CD14-positive monocyte (primary cell): ENCODE measurements at places on chromosomes 6 and 20.

GRCh38 chr6:149052350-149053106 lies 265.0 kb upstream of the TAB2 start:
- DNase-seq = no peak

DNA sequence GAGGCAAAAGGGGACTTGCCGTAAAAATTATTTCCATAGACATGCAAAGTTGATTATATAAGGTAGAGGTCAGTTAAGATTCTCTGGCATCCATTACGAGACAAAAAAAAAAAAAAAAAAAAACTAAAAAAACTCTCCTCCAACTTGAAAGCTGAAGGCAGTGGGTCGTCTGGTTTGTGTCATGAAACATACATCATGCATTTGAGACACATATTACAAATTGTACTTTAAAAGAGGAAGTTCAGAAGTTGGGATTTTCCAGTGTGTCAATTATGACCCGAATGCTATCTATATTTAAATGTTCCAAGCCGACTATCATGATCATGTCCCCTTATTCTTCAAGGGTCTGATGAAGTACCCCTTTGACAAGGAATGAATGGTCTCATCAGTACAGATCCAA lies 125.1 kb downstream of the ZNF217 start:
- no peak for DNase-seq

DNA sequence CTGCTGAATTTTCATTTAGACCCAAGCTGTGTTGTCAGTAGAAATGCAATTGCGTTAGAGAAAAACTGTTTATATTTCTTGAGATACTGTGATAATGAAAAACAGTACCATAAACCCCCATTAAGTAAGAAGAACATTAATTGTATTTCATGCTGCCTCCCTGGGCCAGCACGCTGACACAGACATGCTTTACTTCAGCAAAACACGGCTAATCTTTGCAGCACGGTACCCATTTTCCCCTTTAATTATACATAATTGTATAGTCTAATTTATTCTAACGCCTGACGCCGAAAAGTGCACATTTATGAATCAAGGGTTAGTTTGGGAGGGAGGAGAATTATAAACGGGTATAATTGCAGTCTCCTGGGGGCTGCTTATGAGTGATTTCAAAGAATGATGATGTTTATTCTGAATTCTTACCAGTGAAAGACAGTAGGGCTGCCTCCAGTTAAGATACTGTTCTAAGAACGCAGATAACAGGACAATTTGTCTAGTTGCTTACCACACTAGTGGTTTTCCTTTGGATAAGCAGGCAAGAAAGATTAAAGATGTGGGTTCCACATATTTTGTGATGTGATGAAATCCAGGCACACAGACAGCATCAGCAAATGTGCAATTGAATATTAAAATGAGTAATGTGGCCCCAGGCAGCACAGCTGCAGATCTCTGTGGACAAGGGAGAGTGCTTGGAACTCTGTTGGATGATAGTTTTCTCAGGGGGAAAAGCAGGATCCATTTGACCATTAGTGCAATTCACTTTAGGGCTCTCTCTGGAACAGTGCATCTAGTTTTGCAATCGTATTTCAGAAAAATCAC lies 4.7 kb upstream of the SULF2 start:
- no peak for DNase-seq

DNA sequence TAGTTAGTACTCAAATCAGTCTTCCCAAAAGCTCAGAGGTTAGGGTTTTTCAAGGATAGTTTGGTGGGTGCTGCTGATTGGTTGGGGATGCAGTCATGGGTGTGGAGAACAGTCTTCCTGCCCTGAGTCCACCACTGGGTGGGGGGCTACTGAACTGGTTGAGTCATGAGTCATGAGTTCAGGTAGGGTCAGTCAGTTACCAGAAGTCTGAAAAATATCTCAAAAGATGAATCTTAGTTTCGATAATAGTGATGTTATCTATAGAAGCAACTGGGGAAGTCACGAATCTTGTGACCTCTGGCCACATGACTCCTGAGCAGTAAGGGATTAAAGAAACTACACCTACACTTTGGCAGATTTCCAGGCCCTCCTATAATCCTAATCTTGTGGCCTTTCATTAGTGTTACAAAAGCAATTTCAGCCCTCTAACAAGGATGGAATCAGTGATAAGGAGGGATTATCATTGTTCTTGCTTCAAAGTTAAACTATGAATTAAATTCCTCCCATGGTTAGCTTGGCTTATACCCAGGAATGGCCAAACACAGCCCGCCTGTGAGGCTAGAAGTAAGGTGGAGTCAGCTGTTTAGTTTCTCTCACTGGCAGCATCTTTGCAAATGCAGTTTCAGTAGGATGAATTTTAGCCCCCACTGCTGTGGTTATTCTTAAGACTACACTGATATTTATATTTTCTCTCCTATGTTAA lies 33.3 kb upstream of the NKAIN2 start:
- DNase-seq = no peak

DNA sequence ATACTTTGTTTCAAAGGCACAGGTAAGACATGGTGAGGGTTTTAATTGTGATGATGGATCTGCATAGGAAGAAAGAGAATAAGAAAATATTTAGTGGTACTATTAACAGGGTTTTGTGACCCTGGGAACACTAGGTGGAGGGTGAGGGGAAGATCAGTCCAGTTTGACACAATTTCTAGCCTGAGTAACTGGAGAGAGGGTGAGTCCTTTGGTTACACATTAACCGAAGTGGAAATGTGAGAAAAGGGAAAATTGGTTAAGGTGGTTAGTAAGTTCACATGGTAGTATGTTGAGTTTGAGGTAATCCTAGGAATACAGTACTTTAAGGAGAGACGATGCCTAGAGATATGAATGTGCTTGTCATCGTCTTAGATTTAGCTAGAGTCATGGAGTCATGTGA lies 54.8 kb upstream of the POU3F2 start:
- no peak for DNase-seq

- DNase-seq = no peak
Observed at GRCh38 chr6:51004380-51004779, 185.7 kb downstream of the TFAP2B start.

- no peak for DNase-seq
Observed at GRCh38 chr6:75170691-75171560, 34.9 kb downstream of the COL12A1 start.

DNA sequence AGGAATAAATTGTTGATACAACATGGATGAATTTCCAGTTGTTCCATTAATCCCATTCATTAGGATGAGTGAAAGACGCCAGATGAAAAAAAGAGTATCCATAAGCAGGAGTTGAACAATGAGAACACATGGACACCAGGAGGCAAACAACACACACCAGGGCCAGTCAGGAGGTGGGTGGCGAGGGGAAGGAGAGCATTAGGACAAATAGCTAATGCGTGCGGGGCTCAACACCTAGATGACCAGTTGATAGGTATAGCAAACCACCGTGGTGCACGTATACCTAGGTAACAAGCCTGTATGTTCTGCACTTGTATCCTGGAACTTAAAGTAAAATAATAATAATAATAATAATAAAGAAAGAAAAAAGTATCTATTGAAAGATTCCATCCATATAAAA lies 11.1 kb downstream of the PCED1A start:
- no peak for DNase-seq

- DNase-seq = no peak
Observed at GRCh38 chr20:3473944-3474343, 3.1 kb downstream of the ATRN start.

DNA sequence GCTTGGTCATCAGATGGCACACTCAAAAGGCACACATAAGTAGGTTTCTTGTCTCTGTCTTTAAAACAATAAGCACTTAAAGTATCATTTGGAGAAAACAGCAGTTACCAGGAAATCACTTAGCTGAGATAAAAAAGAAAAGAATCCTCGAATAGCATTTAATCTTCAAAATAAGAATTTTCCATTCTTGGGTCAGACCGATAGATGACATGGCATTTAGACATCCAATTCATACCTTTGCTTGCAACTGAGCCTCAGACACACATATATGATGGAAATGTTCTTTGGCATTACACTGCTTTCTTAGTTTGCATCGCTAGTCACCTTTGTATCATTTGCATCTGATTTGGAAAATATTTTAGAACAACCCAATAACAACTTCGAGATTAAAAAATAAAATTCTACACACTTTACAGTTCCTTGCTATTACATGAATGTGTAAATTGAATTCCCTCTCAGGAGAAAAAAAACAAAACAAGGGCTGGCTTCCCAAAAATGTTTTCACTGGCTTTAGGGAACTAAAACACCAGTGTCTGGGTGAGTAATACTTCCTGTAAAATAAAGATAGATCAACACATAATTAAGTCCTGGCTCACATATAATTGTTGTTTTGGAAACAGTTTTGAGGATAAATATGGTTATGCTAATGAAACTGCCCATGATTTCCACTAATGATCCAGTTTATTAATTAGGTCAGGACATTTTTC lies 1.3 kb upstream of the RNF217 start:
- peak; percentile 64 for DNase-seq

DNA sequence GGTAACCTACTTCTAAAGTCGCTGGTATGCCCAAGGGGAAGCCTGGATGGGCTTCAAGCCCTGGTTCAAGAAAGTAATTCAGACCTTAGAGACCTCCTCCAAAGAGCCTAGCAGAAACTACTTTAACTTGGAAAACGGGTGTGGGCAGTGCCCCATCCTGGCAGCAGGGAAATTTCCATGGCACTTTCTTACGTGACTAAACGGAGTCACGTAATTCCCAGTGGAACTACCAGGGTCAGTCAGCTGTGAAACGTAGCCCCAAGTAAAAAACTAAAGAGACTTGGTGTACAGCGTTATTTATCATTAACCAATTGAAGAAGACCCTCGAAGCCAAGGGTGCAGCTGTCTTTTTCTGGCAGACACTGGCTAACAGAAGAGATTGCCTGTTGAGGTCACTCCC lies 114.0 kb downstream of the RCAN2 start:
- DNase-seq = no peak

- DNase-seq = no peak
Observed at GRCh38 chr6:32843331-32843978, 392 bp downstream of the PSMB8 start.

DNA sequence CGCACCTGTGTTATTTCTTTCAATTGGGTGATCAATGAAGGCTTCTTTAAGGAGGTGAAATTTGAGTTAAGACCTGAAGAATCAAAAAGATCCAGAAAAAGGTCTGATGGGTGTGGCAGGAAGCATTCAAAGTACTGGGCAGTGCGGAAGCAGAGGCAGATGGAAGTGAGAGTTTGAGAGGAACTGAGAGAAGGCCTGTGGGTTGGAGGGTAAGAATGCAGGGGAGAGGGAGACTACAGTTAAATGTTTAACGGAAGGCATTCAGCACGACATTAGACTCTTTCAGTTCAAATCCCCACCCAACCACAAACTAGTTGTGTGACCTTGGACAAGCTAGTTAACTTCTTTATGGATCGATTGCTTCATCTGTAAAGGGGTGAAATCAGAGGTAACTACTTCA lies 50.5 kb upstream of the GCM1 start:
- peak; percentile 42 for DNase-seq

- peak; percentile 36 for DNase-seq
Observed at GRCh38 chr20:49186535-49187329, 1.4 kb downstream of the STAU1 start.

- DNase-seq = no peak
Observed at GRCh38 chr6:157600807-157601206, 219.8 kb downstream of the ZDHHC14 start.

DNA sequence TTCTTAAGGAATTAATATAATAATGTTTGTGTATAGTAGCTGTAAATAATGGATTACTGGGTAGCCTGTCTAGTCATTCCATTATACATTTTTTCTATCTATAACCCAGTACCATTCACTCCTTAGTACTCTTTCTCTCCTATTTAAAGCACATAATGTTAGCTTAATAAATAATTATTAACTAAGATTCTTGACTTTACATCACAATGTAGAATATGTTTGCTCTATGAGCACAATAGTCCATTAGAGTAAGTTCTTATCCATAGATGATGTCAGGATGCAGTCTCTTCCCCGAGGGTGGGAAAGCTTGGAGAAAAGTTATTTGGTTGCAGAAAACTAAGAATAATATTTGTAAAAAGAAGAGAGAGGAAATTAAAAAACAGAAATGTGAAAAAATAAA lies 226.4 kb upstream of the EYS start:
- no peak for DNase-seq

GRCh38 chr6:127514179-127514772 lies 4.9 kb downstream of the MTCL3 start:
- DNase-seq = no peak

- peak; percentile 43 for DNase-seq
Observed at GRCh38 chr6:127516662-127517273, 2.4 kb downstream of the MTCL3 start.

DNA sequence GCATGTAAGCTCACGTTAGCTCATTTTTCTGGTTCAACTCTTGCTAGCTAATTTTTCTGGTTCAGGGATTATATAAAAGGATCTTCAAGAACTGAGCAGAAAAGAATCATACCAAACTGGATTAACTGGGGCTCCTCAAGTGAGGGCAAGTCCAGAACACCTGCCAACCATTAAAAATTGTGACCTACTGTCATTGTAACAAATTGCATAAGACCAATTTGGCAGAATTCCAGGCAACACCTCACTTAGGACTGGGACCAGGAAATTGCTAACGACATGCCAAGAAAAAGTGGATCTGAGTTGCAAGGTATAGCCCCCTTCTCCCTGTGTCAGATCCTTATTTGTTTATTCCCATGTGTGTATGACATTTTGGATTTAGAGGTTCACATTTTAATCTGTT lies 216.6 kb downstream of the HIVEP2 start:
- no peak for DNase-seq

- DNase-seq = no peak
Observed at GRCh38 chr6:12899046-12899833, 182.7 kb downstream of the PHACTR1 start.

- DNase-seq = peak; percentile 53
Observed at GRCh38 chr6:12605888-12606345, 110.7 kb upstream of the PHACTR1 start.

GRCh38 chr20:17893445-17893844 lies 75.1 kb downstream of the SNX5 start:
- no peak for DNase-seq

DNA sequence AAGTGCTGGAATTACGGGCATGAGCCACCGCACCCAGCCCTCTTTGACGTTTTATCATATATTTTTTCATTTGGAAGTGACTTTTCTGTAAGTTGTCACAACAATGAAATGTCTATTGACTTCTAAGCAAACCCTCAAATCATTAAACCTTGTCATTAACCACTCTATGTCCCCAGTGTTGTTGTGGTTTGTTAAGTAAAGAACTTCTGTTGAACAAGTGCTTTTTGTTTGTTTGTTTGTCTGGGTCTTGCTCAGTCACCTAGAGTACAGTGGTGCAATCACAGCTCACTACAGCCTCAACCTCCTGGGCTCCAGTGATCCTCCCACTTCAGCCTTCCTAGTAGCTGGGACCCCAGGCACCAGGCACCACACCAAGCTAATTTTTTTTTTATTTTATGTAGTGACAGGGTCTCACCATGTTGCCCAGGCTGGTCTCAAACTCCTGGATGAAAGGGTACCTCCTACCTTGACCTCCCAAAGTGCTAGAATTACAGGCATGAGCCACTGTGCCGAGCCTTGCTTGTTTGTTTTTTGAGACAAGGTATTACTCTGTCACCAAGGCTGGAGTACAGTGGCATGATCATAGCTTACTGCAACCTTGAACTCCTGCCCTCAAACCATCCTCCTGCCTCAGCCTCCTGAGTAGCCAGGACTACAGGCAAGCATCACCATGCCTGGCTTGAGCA lies 57.6 kb upstream of the LOC128125822 start:
- DNase-seq = no peak
